Activated CD4-positive, alpha-beta T cell treated with anti-CD3 and anti-CD28 coated beads, Interleukin-2, Interleukin-4, amounts not matched to agents 100 ng/mL and 50 ng/mL, durations not matched to agents 16 hours and 8 hours (primary cell): ENCODE measurements at places on chromosomes 4 and X.

DNA sequence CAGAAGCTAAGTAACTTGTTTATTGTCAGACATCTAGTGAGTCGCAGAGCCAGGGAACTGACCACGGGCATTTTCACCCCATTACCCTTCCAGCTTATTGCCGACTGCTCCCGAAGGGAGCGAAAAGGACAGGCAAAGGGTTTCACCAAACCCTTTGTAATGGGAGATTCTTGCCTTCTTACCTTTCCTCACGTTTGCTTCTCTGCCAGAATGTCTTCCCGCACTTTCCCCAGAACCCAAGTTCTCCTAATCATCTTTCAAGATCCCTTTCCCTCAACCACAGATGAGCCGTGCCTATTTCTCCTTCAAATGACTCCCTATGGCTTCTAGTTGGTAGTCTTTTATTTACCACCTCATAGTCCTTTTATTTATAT is 520 bp upstream of the SRP72 start:
- no peak for DNase-seq

DNA sequence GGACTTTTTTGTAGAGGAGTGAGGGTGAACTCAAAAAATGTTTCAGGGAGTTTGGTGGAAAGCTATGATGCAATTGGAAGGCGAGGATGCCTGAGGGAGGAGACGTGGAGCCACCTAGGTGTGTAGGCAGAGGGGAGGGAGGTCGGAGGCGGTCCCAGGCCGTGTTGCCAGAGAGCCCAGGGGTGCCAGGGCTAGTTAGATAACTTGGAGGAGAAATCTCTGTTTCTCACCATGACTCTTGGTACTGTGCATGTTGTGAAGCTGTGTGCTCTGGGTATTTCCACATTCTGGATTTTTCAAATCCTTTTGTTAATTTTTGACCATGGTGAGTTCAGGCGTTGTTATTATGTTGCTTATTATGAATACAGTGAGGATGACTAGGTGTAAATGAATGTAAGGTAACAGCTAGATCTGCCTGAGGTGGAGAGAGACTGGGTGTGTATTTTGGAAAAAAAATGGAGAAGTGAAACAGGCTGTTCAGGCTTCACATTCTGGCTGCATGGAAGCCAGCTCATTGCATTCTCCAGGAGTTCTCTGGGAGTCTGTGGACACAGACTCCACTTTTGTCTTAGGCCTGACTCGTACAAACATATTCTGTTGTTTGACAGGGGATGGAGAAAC is 4.5 kb downstream of the RAB9A start:
- no peak for DNase-seq

DNA sequence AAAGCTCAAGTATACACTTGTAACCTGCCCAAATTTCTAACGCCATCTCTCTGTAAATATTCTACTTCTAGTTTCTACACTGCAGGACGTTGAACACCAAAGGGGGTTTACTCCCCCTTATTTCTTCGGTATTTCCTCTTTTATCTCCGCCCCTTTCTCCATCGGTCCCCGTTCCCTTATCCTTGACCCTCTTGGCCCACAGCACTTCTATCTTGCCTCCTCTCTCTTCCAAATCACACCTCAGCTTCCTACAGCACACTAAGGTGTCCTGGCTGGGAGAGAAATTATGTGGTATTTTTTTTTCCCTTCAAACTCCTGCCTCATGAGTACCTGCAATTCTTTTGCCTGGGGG is 715 bp downstream of the ZMAT1 start:
- DNase-seq: no peak

DNA sequence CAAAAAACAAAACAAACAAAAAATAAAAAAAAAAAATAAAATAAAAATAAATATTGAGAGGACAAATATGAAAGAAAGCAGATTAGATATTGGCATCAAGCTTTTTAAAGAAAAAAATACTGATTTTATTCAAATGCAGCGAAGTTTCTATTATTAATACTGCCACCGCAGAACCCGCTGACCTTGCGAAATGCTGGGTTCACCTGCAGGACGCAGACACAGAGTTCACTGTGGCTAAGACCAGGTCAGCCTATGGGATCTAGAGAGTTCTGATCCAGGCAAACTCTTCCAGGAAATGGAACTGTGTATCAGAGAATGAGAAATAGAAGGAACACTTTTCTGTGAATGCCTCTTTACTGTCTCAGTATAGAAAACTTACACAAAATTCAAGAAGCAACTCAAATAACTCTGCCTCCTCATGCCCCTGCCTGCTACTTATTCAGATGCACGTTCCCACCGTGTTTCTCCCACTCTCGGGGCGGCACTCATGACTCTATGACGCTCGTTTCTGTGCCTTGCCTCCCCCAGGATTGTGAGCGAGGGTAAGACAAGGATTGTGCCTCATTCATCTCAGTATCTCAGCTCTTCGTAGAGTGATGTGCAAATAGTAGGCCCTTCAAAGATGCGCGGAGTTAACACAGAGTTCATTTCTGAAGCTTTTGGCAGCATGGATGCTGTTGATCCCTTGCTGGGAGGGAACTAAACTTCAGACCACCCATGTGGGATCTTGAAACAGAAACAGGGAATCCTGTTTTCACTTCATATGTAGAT is 44.1 kb upstream of the TLR3 start:
- DNase-seq: no peak

DNA sequence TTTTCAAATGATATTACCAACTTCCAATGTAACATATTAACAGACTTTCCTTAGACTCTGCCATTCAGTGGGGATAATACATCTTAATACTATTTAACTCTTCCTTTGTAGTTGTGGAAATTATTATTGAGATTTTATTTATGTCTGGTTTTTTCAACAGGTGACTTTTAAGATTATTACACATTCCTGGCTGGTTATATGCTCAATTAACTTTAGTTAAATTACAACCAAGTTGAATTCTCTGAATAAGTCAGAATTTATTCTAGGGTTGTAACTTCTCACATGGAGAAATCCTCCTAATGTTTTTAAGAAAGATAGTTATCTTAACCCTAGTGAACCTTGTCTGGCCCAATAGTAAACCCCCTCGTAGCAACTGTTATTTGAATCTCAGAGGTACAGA is 107.3 kb downstream of the SLC10A6 start:
- no peak for DNase-seq

DNA sequence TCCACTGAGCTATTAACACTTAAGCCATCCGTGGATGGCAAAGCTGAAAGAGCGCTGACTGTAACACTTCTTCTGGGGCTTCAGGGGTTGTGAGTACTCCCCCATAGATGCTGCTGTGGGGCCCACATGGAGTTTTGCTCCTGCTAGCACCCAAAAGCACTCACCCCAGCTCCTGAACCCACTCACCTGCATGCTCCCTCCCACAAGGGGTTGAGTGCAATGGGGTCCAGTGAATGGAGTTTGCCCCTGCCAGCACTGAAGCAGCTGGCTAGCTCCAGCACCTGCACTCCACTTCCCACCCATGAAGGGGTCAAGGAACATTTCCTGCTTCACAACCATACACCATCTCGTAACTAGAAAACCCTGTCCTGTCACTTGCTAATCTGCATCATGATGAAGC is 78.9 kb downstream of the IL21 start:
- DNase-seq: no peak

- no peak for DNase-seq
Measured at GRCh38 chrX:72461766-72462165, 110.9 kb downstream of the HDAC8 start.

DNA sequence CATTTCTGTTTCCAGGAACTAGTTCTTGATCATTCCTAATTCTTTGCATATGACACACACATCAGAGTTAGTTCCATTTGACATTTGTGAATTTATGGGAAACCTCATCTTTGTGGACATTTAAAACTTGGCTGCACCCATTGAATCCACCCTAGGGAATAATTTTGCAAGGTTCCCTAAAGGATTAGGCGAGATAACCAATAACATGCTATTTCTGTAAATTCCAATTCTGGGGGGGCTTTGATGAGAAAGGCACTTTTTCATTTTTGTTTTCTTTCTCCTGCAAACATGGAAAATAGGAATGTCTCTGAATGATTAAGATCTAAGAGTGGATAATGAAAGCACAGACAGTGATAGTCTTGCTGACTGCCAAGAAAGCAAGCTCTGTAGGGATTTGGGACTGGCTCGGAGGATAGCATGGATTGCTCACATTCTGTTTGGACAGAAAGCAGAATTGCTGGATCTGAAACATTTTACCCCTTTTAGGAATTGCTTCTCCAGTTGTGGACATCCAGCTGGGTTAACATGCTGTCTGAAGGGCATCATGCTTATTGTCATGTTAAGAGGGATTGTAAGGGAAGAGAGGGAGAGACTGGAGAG is 145.1 kb downstream of the NHS start:
- no peak for DNase-seq

DNA sequence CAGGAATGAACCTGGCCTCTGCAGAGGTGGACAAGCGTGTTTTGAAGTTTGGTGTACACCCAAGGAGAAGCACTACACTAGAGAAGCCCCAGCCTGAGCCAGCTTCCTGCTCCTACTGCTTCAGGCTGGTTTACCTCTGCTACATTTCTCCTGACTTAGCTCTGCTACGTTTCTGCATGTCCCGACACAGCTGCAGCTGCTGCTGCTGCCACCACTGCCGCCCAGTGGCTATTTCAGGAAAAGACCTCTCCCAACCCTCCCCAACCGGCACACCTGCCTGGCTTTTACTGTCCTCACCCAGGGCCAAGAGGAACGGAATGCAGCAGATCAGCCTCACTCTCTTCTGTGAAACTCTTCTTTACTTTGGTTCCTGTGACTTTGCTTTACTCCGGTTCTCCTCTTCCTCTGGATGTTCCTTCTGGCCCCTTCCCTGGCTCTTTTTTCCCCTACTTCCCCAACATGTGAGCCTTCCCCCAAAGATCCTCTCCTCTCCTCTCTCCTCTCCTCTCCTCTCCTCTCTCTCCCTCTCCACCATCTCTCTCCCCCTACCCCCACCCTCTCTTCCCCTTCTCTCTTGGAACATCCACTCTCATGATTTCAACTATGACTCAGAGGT is 3.1 kb upstream of the P2RY4 start:
- peak; percentile 50 for DNase-seq

- no peak for DNase-seq
Measured at GRCh38 chr4:8770518-8771257, 101.0 kb downstream of the HMX1 start.

DNA sequence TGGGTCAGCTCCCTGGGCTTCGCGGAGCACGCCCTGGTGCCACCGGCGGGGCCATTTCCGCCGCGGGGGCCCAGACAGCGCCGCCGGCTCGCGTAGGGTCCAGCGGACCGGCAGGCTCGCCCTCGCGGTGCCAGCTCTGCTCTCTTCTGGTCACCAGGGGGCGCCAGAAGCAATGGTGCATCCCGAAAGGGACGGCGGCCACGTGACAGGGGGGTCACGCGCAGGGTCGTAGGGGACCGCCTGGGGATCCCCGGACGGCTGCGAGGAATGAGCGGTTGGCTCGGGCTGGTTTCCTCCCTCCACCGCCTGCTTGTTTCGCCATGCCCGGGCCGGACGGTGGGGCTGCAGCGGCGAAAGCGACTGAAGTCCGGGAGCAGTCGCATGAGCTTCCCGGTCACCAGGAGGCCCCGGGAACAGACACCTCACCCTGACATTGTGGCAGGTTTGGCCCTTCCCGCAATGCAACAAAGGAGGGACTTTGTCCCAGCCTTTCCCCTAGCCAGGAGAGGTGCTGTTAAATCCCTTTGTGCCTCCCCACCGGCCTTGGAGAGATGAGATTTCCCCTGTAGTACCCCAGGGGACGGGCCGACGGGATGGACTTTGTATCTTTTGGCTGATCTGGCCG is 15.8 kb downstream of the ZCCHC12 start:
- DNase-seq: peak; percentile 58

- DNase-seq: no peak
Measured at GRCh38 chr4:65971686-65972085, 301.4 kb upstream of the EPHA5 start.

DNA sequence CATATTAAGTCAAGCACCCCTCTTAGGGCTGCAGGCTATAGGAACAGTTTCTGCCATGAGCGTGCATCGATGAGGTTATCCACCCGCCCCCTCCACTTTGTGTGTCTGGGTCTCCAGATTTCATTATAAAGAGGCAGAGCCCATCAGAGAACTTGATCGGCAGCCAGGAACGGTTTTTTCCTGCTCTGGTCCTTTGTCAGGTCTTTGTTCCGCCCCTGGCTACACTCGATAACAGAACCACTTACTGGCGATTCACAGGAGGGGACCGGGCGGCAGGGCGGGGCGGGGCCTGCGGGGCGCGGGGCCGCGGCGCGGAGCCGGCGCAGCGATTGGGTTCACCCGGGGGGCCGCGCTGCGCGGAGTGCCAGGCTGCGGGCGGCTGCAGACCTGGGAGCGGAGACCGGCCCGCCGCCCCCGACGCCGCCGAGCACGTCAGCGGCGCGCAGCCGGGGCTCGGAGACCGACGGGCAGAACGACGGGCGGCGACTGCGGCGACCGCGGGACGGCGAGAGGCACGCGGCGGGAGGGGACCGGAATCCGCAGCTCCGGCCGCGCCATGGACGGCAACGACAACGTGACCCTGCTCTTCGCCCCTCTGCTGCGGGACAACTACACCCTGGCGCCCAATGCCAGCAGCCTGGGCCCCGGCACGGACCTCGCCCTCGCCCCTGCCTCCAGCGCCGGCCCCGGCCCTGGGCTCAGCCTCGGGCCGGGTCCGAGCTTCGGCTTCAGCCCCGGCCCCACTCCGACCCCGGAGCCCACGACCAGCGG is at the start of gene SLC10A4:
SLC10A4 (plus strand) TSS at position 338 of the 771 bp plus-strand sequence; CDS start at position 557, 219 bp downstream.
- DNase-seq: no peak
